ENCODE measurements at places on chromosomes 3 and 15.

- no peak for DNase-seq
These were observed 104.4 kb upstream of the ZBTB20 start for GRCh38 chr3:115251509-115251908.

GRCh38 chr3:61742006-61742405 lies 180.6 kb downstream of the PTPRG start:
- DNase-seq, result no peak

- no peak for DNase-seq
These were observed 225.6 kb upstream of the UBE2E1 start for GRCh38 chr3:23580096-23580713.

DNA sequence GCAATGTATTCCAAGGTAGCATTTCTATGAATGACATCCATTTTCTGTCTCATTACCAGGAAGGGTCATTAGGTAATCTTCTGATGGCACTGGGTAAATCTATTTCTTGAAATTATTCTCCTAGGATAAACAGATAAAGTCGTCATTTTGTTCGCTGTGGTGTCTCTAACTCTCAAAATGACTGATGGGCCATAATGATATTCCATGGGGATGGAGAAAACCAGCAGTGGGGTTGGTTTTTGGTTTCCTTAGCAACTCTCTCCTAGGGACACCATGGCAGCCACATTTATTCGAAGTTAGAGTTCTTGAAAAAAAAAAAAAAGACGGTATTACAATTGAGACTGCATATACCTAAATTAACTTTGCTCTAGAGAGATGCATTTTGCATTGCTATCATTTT lies 231.3 kb upstream of the SLCO3A1 start:
- no peak for DNase-seq

All from ascending aorta (tissue), 2 donors.